ENCODE measurements at places on chromosomes 2 and 18.

- no peak for DNase-seq
Observed at GRCh38 chr18:23710946-23711345, 21.7 kb downstream of the LAMA3 start.

DNA sequence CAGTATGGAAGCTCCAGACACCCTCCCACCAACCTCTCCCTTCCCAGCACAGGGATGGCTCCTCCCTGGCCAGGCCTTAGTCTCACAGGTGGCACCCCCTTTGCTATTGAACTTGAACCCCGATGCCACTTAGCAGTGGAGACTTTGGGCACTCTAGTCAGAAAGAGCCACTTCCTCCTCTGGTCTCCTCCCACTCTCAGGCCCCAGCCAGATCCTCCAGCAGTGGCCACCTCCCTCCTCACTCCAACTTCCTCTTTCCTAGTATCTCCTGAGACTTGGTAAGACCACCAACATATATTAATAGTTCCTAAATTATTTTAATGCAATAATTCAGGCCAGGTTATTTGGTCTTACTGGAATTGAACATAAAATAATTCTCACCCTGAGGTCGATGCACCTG lies 437.2 kb upstream of the ID2 start:
- DNase-seq: no peak

- no peak for DNase-seq
Observed at GRCh38 chr18:78144669-78145068, 834.9 kb upstream of the SALL3 start.

GRCh38 chr2:33488178-33488690 lies 11.8 kb downstream of the RASGRP3 start:
- DNase-seq: no peak

DNA sequence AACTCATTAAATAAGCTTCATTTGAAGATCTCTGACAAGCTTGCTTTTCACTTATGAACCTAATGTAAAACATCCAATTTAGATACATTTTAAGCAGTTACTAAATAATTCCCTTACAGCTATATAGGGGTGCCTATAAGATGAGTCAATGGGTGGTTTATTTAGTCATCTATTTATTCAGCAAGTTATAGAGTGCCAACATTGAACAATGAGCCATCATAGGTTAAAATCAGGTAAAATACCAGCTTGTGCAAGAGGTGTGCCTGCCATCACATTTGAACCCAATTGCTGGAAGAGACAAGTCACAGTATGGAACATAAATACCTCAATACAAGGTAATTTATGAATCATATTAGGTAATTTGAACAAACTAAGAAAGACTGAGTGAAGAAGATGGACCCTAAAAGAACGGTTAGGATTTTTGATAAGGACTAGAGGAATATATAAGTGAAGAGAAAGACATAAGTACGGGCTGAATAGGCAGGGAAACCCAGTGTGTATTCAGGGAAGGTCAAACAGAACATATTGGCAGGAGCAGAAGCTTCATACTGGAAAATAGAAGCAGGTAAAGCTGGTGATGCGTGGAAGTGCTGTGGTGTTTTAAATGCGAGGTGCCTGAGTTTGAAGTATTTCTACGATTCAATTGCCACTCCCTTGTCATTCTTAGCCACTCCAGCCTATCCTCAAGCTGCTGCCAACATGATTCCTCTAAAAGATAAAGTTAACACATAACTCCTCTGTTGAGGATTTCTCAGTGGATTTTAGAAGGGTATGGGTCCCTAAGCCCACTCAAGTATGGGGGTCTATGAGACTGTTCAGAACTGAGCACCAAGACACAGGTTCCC lies 18.9 kb upstream of the STAT4 start:
- DNase-seq: no peak

DNA sequence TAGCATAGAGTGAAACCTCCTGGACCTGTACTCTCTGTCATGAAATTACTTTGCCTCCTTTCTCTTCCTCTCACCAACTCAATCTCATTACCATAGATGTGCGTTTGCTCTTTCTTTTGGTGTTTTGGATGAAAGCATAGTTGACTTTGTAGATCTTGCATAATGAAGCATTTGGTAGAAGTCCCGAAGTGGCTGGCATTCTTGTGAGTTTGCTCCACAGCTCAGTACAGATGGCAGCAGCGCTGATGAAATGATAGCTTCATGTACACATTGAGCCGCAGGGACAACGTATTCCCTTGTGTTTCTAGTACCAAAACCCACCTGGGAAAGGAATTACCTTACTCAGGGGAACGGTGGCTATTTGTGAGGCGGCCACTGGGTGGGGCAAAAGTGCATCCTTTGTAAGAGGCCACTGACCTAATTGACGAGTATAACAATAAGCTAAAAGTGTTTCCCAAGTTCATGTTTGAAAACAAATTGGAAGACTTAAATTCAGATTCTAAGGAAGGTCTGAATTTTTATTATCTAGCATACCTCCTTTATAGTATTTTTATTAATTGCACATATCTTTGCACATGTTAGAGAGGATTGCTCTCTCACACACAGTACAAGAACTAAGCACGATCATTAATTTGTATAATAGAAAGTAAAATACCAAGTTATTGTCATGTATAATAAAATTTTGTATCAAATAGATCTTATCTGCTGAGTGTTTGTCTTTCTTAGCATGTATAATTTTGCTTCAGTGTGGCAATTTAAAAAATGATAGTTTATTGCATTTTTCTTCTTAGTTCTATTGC lies 25.4 kb upstream of the CDH7 start:
- DNase-seq: no peak

GRCh38 chr2:144511226-144511810 lies 8.6 kb downstream of the ZEB2 start:
- DNase-seq: no peak

DNA sequence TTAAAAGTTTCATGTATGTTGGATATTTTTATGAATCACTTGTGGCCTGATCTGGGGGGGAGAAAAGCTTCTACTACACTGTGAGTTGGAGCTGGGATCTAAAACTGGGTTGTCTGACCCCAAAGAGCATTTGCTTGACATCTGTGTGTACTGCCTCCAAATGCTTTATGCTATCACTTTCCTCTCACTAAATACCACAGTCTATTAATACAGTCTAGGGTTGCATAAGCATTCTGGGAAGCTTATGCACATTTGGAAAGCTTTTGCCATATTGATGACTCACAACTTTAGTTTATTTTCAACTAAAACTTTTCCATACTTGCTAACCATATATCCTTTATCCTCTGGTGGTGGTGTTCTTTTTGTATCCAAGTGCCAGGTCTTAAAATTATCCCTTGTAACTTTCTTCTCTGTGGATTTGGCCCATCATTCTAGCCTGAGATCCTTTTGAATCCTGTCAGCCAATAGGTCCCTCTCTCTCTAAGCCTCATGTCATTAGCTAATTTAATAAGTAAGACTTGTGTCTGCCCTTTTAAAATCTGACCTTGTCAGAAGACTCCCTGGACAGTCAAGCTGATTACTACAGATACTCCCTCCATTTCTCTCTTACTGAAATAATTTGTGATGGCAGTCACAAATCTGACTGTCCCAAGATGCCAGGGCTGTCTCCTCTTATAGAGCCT lies 72.7 kb downstream of the NXPH2 start:
- no peak for DNase-seq

- DNase-seq: no peak
Observed at GRCh38 chr2:516944-517343, 160.3 kb downstream of the TMEM18 start.

- no peak for DNase-seq
Observed at GRCh38 chr2:54556621-54557121, 100.5 kb downstream of the SPTBN1 start.

DNA sequence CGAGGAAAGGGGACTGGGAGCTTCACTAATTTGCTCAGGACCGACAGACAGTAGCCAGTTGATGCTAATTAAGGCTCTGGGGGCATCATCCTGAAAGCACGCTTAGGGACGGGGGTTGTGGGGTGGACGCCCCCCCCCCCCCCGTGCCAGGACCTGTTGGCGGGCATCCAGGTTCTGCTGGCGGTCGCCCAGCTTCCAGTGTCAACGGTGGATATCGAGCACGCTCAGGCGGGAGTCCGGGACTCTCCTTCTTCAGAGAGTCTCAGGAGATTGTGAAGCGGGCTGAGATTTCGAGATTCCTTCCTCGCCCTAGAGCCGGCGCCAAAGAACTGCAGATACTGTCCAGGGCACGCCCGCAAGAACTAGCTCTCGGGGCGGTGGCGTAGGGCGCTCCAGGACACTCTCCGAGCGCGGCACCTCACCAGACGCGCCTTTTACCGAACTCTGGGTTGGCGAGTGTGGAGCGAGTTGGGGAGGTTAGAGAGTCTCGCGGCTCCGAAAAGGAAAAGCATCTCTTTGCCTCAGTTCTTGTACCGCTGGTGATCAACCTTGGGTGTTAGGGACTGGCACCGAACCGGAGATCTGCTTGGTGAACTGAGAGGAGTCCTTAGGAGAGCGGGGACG lies 5.6 kb downstream of the RAX start:
- DNase-seq: no peak

- no peak for DNase-seq
Observed at GRCh38 chr2:145587922-145588321, 1068.0 kb upstream of the ZEB2 start.

DNA sequence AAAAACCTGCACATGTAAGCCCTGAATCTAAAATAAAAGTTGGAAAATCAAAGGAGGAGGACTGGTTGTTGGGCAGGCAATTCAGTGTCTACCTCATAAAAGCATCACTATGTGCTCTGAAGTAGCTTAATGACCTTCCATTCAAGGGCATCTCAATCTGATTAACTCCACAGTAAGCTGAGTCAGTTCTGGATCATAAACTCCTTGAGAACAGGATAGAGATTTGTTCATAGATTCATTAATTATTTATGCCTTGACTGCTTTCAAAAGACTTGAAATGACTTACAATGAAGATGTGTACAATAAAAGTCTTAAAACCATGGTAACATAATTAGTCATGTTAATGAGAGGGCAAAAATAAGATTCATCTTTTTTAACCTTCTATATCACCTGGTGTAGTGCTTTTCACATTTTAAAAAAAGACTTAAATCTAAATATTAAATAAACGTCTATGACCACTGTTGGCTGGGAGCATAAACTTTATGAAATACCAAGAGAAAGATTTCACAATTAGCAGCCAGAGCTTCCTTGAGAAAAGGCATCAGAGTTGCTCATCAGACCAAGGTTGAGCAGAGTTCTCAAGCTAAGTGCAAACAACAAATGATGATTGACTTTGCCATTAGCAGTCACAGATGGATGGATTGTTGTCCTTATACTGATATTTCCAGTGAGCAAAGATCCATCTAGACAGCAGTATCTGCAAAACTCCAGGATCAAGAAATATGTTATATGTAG lies 237.3 kb upstream of the THUMPD2 start:
- DNase-seq: no peak

- no peak for DNase-seq
Observed at GRCh38 chr2:169961911-169962310, 134.7 kb downstream of the UBR3 start.

GRCh38 chr2:132984731-132985130 lies 314.7 kb upstream of the LYPD1 start:
- no peak for DNase-seq

- no peak for DNase-seq
Observed at GRCh38 chr18:13428319-13428718, 209.8 kb downstream of the LDLRAD4 start.

GRCh38 chr2:15378148-15378908 lies 182.8 kb downstream of the NBAS start:
- DNase-seq: no peak

- DNase-seq: no peak
Observed at GRCh38 chr18:3067722-3068121, 54.8 kb upstream of the LPIN2 start.

DNA sequence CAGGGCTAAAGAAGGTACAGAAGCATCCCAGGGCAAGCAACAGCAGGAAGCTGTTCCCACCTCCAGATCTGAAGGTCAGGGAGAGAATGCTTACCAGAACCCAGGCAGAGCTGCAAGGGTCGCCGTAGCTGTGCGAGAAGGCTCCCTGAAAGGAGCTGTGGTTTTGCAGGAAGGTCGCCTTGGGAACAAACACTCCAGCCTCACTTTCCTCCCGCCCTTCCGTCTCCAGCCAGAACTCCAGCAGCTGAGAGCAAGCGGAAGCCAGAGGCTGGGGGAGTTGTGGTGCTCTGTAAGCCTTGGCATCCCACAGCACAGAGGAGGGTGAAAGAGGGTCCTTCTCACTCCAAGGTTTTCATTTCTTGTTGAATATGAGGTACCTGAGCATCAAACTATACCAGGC lies 18.3 kb upstream of the ICOS start:
- DNase-seq: no peak

DNA sequence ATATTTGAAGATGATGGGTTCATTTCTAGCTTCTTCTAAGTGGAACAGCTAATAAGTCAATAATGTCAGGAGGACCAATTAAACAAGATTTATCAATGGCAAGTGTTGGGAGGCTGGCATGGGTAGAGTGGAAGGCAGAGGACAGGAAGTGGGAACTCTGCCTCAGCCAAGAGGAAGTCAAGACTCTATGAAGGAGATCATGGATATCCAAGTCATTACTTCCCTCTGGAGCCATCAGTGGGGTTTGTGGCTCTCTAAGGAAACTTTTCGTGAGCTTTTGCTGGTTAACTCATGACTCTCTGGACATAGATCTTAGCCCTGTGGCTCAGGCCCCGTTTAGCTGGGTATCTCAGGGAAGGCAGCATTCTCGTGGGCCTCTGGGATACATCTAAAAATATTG lies 410.4 kb upstream of the ID2 start:
- no peak for DNase-seq

DNA sequence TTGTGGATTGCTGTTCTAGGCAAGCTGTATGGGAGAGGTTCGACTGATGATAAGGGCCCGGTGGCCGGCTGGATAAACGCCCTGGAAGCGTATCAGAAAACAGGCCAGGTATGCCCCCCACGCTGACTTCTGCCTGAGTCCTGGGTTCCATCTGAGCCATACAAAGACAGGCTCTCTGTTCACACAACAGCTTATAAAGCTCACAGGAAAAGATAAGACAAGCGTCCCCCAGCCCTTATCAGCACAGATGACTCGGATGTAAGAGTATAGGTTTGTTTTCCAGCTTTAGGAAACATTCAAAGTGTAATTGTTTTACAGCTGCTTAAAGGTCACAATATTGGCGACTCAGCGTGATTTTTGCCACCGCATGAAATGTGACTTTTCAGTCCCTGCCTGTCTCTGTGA lies 12.7 kb downstream of the CNDP2 start:
- no peak for DNase-seq

- DNase-seq: peak; percentile 66
Observed at GRCh38 chr2:217713395-217714286, 289.2 kb downstream of the TNS1 start.

DNA sequence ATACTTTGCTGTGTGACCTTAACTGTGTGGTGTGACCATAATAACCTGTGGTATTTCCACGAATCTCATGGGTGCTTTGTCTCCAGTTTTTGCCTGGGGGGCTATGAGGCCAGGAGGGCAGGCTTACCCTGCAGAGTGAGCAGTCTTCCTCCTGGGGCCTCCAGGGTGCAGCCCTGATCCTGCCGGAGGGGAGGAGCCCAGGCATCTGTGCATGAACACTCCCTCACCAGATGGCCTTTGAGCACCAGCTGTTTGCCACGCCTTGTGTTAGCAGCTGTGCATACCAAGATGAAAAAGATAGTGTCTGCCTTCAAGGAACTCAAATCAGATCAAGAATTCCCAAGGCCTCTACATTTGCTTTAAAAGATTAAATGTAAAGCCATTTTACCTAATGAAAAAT lies 75.0 kb upstream of the RBM44 start:
- no peak for DNase-seq

All from stimulated activated CD4-positive, alpha-beta T cell treated with anti-CD3 and anti-CD28 coated beads, Interleukin-1b, Interleukin-23, amount 100 ng/mL, for 4 hours (primary cell).